Activated effector memory CD4-positive, alpha-beta T cell treated with anti-CD3 and anti-CD28 coated beads, Interleukin-2, amount 50 U/mL, for 16 hours (primary cell): ENCODE measurements at places on chromosomes 7 and 10.

DNA sequence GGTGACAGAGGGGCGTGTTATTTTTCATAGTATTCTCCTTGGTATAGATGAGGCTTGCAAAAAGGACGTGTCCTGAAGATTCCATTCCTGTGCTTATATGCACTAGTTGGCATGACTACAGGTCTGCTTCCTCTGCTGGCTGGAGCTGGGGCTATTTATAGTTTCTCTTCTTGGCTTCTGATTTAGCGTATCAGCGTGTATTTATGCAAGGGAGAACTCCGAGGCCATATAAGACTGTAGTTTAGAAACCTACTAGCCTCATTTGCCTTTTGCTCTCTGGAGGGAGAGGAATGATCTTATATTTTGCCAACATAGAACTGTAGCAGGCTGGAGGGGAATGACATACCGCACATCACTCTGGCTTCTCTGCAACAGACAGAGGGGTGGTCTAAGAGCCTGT, 39.7 kb downstream of the CACNB2 start:
- no peak for DNase-seq

DNA sequence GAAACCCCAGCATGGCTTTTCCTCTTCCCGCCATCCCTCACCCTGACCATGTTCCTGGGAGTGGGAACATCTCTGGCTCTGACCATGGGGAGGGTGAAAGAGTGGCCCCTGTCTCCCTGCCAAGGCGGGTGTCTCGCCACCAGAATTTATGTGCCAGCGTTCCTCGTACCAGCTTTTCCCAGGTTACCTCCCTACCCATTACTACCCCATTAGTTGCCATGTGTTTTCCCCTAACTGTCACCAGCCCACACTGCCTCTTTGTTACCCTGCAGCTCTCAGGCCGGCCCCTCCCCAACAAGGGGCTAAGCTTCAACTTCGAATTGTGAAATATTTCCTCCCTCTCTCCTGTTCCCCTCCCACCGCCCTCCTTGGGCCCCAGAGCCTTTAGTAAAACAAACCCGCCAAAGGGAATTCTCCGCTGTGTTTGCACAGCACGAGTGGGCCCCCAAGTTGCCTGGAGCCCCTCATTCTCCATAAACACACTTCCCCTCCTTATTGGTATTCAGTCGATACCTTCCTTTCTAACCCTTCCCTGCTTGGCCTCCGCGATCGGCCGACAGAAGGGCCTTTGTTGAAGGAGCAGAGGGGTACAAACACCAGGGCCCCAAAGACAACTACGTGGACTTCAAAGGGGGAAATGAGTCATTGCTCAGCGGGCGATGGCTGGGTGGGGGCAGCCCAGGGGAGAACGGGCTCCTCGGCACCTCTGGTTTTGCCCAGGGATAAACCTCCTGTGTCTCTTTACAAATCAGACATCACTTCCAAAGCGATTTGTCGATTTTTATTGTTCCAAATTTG, 45.5 kb downstream of the SLIT1 start:
- no peak for DNase-seq

- DNase-seq: peak; percentile 63
Observed at GRCh38 chr7:115475761-115476385, 554.0 kb downstream of the MDFIC start.

- DNase-seq: no peak
Observed at GRCh38 chr10:44511601-44512000, 126.7 kb upstream of the CXCL12 start.

- DNase-seq: peak; percentile 80
Observed at GRCh38 chr10:100518761-100519241, 860 bp downstream of the SEC31B start.

GRCh38 chr7:117188949-117189592, 133.8 kb downstream of the WNT2 start:
- no peak for DNase-seq

DNA sequence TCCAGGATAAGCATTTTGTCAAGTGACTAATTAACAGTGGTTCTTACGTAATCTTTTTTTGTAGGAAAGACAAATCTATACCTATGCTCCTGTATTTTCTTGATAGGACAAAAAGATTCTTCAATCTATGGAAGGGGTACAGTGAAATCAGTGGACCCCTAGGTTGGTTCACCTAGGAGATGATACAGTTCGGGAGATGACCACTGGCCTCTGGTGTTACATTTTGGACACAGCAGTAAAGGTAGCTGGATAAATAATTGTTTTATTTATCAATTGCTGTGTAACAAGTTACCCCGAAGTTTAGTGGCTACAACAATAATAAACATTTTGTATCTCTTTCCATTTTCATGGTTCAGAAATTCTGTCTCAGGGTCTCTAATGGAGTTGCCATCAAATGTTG, 288.2 kb upstream of the MAGI2 start:
- DNase-seq: no peak

DNA sequence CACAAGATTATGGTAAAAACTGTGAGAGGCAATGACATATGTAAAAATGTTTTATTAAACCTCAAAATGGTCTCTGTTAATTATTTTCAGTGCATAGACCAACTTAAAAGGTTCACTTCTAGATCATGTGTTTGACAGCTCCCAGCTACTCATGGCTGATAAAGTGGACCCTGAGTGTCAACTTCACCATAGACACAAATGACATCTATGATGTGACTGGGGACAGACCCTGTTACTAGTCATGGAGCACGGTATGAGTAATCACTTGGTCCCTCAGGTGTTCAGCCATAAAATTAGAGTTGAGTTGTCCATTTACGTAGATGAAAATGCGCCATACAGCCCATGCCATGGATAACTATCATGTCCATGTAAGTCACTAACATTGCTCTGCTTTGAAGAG, 199.8 kb downstream of the ZNF365 start:
- no peak for DNase-seq

- no peak for DNase-seq
Observed at GRCh38 chr10:54496852-54497251, 304.2 kb downstream of the PCDH15 start.

DNA sequence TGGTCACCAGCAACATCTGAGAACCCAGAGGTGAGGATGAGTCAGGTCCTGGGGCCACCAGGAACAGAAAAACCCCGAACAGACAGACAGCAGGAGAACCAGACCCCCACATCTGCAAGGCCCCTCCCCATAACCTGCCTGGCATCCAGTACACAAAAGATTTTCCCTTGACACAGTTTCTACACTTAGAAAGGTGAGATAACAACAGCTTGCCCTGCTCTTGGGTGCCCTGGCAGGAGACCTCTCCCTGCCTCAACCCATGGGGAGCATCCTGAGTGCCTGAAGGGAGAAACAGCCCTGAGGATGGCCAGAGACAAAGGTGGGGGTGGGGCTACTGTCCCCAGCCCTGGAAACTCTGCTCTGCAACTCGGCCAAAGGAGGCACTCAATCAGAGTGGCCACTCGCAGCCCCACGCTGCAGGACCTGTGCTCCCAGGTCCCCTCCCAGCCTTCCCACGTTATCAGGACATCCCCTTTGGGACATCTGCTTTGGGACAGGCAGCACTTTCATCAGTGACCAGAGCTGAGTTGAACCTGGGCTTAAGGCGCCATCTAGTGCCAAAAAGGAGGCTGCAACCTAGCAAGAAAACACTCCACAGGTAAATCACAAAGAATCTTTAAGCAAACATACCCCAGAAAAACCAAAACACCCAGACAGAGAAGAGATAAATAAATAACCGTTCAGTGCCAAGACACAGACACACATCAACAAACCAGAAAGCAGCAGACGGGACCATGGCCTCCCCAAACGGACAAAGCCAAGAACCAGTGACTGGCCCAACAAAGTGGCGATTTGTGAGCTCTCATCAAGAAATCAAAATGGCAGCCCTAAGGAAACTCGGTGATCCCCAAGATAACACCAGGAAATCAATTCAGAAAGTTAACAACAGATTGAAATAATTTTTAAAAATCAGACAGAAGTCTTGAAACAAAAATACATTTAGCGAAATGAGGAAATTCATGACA, 233.7 kb downstream of the PTPRN2 start:
- DNase-seq: no peak

DNA sequence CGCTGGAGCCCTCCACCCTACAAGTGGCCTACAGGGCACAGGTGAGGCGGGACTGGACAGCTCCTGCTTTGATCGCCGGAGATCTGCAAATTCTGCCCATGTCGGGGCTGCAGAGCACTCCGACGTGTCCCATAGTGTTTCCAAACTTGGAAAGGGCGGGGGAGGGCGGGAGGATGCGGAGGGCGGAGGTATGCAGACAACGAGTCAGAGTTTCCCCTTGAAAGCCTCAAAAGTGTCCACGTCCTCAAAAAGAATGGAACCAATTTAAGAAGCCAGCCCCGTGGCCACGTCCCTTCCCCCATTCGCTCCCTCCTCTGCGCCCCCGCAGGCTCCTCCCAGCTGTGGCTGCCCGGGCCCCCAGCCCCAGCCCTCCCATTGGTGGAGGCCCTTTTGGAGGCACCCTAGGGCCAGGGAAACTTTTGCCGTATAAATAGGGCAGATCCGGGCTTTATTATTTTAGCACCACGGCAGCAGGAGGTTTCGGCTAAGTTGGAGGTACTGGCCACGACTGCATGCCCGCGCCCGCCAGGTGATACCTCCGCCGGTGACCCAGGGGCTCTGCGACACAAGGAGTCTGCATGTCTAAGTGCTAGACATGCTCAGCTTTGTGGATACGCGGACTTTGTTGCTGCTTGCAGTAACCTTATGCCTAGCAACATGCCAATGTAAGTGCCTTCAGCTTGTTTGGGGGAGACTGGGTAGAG, at the start of gene COL1A2:
COL1A2 (plus strand) TSS at position 459 of the 704 bp plus-strand sequence; CDS start at position 596, 137 bp downstream.
- no peak for DNase-seq

- DNase-seq: no peak
Observed at GRCh38 chr10:49212076-49212475, 23.9 kb upstream of the TMEM273 start.

DNA sequence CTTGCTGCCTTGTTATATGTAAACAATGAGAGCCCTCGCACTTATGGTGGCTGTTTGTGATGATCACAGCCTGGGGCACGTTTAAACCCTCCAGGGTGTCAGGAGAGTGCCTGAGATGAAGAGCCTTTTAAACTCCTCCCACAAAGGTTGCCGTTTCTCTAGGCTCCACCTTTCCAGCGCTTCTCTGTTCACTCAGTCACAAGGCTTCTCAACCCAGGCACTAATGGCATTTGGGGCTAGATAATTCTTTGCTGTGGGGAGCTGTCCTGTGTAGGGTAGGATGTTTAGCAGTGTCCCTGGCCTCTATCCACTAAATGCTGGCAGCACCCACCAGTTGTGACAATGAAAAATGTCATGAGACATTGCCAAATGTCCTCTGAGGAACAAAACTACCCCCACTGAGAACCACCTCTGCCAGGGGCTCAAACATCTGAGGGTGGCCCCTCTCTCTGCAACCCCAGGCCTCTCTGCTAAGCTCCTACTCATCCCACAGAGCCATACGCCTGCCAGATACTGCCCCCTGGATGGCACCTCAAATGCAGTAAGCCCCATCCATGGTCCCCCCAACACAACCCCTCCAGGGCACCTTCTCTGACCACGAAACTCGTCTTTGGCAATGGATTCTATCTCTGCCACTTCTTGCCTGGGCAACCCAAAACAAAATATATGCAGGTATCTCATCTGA, 144.3 kb upstream of the ZMIZ1 start:
- DNase-seq: no peak

- no peak for DNase-seq
Observed at GRCh38 chr10:85168243-85168642, 839.9 kb downstream of the CCSER2 start.

GRCh38 chr10:127556916-127557315, 7.8 kb downstream of the NPS start:
- no peak for DNase-seq

- no peak for DNase-seq
Observed at GRCh38 chr7:122803323-122803722, 82.9 kb downstream of the CADPS2 start.

GRCh38 chr7:133061357-133061756, 20.5 kb downstream of the CHCHD3 start:
- DNase-seq: no peak

DNA sequence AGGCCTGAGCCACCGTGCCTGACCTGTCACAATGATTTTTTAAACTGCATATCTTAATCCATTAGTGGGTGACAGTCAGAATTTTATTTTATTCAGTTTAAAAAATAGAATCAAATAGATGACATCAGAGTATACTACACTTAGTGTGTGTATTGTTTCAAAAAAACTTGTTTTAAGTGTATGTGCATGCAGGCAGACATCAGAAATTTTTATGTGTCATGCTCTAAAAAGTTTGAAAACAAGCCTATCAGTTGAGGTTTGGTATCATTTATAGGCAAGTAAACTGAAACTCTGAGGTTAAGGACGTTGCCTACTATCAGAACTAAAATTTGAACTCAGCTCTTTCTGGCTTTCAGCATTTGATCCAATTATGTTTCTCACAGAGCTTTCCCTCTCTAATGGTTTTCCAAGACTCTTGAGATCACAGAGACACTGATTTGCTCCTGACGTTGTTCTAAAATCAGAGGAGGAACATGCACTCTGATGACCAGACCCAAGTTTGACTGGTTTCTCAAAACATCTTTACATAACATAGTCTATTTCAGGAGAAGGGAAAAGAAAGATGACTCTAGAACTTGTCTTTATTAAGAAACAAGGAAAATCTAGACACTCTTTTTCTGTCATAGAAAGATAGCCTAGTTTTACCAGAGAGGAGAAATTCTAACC, 188.6 kb downstream of the AUTS2 start:
- no peak for DNase-seq

DNA sequence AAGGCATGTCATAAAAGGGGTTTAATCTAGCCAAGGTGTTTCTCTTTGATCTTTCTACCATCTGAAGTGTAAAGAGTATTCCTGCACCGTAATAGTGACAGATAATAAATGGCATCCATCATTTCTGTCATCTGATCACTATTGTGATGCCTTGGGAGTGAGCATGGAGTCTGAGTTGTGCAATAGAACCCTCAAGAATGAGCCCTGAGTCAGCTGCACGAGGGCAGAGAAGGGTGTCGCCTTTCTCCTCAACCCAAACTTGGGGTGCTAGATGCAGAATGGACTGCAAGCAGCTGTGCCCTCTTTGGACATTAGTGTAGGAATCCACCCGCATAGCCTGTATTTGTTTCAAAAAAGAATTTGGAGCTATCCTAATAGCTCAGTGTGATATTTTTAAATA, 115.2 kb downstream of the ZNF37A start:
- no peak for DNase-seq

DNA sequence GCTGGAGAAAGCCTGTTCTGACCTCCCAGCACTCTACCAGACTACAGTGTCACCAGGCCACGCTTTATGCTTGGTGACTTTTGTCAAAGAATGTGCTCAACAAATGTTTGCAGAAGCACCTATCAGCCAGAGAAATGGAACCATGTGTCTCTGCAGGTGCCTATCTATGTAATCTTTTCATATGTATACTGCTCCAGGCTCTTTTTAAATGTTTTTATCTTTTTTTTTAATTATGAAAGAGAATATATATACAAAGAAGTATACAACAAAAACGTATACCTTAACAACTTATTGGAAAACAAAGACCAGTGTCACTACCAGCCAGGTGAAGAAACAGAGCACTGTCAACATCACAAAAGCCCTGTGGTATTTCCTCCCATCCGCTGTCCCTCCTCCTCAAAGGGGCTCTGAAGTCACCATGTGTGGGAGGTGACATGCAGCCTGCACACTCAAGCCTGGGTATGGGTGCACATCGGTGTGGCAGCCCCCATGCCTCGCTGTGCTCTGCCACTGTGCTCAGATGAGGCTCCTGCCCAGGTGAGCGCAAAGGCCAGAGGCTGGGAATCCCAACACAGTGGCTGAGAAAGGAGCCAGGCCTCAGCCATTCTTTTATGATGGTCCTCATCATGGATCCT, 120.6 kb downstream of the CLEC2L start:
- no peak for DNase-seq

GRCh38 chr7:130148561-130148960, 56.6 kb downstream of the TMEM209 start:
- no peak for DNase-seq

- no peak for DNase-seq
Observed at GRCh38 chr10:10520491-10521385, 496.9 kb upstream of the CELF2 start.

GRCh38 chr10:21292763-21293517, 232.5 kb downstream of the SKIDA1 start:
- no peak for DNase-seq
